ENCODE measurements at places on chromosomes 2 and 18.

- DNase-seq = no peak
Observed at GRCh38 chr2:62489162-62489561, 16.8 kb downstream of the TMEM17 start.

DNA sequence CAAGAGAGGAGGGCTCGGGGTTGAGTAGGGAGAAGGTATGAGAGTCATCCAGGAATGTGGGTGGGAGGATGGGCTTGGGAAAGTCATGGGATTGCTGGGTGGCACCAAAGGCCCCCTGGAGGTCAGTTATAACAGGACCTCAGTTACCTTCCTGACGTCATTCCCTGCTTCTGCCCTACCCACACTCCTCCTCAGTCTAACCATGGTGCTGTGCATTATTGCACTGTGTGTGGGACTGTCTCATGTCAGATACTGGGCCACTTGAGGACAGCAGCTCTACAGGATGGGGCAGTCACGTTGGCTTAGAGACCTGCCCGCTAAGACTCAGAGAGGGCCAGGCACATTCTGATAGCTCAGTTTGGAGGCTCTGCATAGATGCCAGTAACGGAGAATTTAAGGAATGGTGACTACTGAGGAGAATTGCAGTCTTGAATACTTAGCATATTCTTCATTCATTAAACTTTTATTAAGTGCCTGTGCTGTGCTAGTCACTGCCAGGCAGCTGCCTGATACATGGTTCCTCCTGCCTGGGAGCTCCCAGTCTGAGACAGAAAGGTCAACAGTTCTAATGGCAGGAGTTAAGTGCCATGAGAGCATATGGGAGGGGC lies 90.5 kb downstream of the LAMA3 start:
- no peak for DNase-seq

- no peak for DNase-seq
Observed at GRCh38 chr2:145815933-145816332, 1296.0 kb upstream of the ZEB2 start.

- DNase-seq = no peak
Observed at GRCh38 chr2:122491011-122491410, 735.6 kb downstream of the TSN start.

DNA sequence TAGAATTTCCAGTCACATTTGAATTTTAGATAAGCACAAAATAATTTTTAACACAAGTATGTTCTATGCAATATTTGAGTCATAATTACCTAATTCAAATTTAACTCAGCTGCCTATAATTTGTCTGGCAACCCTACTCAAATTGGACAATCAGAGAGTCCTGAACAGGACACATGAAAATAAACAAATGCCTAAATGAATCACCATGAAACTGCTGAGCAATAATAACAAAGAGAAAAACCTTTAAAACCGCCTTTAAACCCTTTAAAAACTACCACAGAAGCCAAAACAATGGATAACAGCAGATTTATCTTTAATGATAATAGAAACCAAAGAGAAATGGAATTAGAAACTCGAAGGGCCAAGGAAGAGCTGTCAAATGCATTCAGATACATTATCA lies 39.5 kb downstream of the ARL4C start:
- DNase-seq = no peak

DNA sequence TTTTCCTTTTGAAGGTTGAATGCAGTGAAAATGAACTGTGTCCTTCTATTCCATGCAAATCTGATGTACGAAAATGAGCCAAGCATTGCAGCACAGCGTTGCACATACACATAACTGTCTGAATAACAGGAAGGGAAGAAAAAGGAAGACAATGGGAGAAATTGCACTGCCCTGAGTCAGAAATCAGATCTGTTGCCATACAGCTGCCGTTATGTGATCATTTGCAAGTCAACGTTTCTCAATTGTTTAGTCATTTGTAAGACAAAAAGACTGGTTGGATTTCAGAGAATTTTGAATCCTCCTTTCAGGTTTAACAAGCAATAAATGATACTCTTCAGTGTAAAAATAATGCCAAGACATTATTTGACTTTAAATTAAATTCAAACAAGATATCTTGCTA lies 284.1 kb downstream of the DSEL start:
- no peak for DNase-seq

- DNase-seq = no peak
Observed at GRCh38 chr2:144848423-144848822, 328.5 kb upstream of the ZEB2 start.

GRCh38 chr18:33161131-33161530 lies 279.4 kb downstream of the CCDC178 start:
- no peak for DNase-seq

DNA sequence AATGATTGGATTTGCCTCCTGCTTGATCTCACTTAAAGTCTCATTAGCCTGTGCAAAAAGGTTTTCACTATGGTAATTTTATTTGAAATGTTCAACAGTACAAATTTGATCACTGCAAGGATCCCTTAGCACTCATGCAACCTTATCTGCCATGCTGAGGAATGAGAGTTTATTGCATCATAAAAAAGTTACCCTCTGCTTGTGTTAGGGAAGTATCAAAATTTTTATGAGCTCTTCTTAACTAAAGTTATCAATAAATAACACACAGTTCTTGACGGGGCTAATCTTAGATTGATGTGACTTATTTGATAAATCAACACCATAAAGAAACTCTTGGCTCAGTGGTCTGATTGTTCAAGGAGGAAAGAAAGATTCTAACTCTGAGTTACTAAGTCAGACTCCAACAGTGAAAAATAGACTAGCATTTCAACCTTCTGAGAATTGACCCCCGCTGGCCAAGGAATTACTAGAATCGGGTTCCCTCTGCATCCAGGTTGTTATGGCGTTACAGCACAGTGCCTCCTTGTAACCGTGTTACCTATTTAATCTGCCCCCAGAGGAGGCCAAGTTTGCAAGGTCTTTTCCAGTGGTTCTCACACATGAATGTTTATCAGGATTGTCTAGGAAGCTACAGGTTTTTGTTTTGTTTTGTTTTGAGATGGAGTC lies 259.7 kb downstream of the CDCA7 start:
- DNase-seq = no peak

- DNase-seq = no peak
Observed at GRCh38 chr2:82690757-82691411, 1768.2 kb downstream of the SUCLG1 start.

- no peak for DNase-seq
Observed at GRCh38 chr2:203867561-203868200, at the start of gene CTLA4. TSS of gene CTLA4 (plus strand) at chr2:203867771. CDS start at chr2:203867943, 172 bp downstream.

- DNase-seq = no peak
Observed at GRCh38 chr2:186308347-186308746, 177.7 kb upstream of the ZC3H15 start.

DNA sequence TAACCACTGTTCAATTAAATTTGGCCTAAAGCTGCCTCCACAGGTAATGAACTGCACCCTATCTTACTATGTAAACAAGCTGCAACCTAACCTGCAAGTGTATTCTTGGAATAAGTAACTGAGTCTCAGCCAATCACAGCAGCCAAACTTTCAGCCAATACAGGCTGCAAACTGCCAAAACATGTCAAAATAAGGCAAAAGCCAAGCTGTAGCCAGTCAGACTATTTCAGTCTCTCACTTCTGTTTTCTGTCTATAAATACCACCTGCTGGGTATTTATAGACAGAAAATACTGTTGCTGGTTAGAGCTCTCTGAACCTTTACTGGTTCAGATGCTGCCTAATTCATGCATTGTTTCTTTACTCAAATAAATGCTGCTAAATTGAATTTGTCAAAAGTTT lies 14.3 kb downstream of the C2orf76 start:
- DNase-seq = no peak

DNA sequence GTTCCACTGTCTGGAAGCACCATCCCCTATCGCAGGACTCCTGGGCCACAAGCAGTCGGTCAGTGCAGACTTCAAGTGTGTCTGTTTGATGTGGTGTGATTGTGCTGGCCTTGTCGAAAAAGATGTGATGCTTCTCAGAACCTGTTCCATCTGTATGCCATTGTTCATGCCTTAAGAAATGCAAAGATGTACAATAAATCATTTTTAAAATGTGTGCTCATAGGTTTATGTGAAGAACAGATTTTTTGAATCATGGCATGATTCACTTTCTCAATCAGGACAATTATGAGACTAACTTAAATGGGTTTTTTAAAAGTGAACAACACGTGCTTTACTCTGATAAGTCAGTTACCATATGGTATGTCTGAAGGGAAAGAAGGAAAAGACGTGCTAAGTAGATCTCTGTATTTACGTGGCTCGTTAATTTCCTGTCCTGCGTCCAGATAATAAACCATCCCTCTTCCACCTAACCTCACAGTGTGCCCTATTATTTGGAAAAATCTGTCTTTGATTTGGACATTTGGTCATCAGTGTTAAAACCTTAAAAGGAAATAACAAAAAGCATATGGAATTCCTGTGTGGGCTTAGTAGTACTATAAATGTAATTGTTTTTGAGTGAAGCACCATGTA lies 54.9 kb downstream of the PRKRA start:
- DNase-seq = no peak

DNA sequence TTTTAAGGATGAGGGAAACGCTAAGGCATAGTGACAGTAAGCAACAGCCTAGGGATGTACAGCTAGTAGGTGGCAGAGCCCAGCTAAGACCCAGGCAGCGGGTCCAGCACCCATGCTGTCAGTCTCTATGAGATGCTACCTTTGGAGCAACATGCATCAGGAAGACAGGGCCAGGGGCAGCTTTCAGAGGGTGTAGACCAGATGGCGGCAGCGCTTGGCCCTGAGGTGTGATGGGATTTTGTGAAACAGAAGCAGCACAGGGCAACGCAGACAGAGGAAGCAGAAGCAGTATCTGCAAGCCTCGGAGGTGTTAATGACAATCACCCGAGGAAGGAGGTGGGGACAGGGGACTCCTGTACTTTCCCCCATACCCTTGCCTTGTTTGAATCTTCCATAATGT lies 43.2 kb downstream of the SDC1 start:
- no peak for DNase-seq

DNA sequence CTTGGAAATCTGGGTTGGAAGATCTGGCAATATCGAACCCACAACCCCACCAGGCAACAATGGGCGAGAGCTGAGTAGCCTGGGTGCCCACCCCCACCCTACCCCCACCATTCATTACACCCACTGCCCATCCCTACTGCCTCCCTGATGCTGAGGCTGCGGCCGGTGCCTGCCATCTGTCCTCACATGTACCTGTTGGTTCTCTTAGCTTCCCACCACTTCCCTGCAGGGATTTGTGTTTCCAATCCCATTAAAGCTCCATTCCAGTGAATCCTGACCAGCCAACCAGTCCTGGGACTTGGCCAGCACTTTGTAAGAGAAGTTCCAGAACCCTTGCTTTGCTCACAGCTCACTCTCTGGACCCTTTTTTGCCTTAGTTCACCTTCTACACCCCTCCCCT lies 163.0 kb upstream of the SH3BP4 start:
- DNase-seq = no peak

GRCh38 chr18:24138409-24138788 lies 463 bp upstream of the CABYR start:
- DNase-seq = no peak

- DNase-seq = no peak
Observed at GRCh38 chr2:187055463-187055862, 206.5 kb upstream of the ZSWIM2 start.

DNA sequence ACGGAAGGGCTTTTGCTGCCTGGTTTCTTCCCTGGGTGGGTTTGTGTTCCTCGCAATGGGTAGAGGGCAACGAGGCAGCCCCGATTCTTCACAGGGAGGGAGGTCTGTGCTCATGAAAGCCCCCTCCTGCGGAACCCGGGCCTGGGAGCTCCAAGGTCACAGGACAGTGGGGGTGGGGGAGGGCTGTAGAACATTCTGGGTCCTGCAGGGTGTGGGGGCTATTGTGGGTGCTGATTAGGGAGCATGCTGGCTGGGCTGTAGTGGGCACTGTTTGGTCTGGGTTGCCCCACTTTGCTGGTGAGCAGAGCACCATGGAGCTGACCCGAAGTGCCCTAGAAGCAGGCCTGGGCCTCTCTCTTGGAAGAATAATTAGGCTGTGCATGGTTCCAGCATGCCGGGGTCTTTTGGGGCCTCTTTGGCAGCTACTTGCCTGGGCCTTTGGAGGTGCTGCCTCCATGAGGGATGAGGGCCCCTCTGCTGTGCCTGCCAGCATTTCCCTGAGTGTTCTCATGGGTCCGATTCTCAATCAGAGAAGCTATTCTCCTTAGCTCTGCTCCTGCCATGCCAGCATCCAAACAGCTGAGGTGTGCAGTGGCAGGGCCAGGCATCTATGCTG lies 232.2 kb upstream of the HS6ST1 start:
- no peak for DNase-seq

- DNase-seq = no peak
Observed at GRCh38 chr2:95372216-95372829, 30.2 kb upstream of the FAHD2A start.

DNA sequence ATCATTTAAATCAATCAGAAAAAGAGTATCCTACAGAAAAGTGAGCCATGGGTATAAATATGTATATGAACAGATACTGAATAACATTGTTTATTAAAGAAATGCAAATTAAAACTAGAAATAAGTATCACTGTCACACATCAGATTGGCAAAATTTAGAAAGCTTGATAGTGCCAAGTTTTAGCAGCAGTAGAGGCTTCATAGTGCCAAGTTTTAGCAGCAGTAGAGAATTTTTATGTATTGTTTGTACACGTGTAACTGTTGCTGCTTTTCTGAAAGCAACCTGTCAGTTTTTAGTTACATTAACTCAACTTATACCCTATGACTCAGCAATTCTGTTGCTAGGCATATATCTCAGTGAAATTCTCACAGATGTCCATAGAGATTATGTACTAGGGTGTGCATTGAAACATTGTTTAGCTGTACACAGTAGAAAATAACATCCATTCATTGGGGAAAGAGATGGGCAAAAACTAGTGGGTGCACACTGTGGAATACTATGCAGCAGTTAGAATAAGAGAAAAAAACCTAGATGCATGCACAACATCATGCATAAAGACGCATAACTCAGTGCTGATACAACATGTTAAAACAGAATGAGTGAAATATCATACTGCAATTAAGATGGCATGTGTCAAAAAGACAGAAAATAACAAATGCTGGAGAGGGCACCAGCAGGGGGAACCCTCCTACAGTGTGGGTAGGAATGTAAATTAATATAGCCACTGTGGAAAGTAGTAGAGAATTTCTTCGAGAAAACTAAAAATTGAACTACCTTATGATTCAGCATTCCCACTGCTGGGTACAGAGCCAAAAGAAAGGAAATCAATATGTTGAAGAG lies 294.5 kb upstream of the NT5C1B start:
- DNase-seq = no peak

DNA sequence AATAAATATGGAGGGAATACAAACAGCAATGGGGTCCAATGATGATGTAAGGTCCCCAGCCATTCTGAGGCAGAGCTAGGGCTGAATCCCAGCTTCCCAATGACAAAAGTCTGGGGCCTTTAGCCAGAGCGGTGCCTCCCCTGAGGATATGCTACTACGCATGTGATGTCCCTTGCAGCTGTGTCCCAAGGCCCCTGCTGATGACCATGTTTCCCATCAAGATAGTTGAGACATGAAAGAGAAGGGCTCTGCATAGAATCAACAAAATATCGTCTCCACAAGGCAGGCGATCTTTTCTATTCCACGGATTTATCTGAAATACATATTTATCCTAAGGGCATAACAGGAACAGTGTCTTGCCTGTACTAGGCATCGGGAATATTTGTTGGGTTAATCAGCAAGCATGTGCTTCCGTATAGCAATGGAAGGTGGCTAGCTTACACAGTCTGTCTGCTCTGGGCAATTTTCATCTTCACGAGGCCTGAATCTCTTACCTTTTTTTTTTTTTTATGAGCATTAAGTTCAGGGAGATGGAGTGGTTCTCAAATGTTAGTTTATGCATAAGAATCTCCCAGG lies 284.6 kb downstream of the CNTNAP5 start:
- DNase-seq = no peak

Measured in right atrium auricular region (tissue), 2 donors.